ENCODE measurements at places on chromosomes 12 and 14. TPM values are rescaled to one million over a fixed set of nuclear protein-coding genes. Genes with fewer than 3 reads are reported as not detected.

The GLIPR1 gene
- total RNA-seq, result 119 TPM

The CTSG gene
- not detected for total RNA-seq

The TSHR gene
- 0.37 TPM for total RNA-seq

GRCh38 chr14:71208702-71209357 is 301.6 kb downstream of the PCNX1 start:
- DNase-seq, result no peak

DNA sequence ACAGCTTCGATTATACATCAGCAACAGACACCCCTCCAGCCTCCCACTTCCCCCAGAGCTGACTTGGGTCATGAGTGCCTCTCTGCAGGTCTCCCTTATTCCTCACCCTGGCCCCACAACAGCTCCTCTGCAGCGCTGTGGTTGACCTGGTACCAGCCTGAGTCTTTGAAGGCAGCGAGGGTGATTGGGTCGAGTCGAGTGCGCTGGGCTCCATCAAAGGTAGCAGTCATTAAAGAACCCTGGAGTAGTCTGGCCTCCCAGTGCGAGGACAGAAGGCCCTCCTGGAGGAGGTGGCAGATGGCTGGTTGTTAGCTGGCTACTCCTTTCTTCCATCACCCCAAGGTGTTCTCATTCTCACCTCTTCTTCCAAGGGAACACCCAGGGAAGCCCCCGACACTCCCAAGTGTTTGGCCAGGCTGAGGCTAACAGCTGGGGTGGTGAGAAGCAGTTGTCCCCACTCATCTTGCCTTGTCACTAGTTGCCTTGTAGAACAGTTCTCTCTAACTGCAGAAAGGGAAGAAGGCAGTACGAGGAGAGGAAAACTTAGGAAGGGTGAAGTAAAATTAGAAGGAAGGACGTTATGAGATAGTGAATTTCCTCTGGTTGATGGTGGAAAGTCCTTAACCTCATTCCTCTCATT is 2.7 kb downstream of the CIROP start:
- DNase-seq, result no peak

The OR4K17 gene
- not detected for total RNA-seq

DNA sequence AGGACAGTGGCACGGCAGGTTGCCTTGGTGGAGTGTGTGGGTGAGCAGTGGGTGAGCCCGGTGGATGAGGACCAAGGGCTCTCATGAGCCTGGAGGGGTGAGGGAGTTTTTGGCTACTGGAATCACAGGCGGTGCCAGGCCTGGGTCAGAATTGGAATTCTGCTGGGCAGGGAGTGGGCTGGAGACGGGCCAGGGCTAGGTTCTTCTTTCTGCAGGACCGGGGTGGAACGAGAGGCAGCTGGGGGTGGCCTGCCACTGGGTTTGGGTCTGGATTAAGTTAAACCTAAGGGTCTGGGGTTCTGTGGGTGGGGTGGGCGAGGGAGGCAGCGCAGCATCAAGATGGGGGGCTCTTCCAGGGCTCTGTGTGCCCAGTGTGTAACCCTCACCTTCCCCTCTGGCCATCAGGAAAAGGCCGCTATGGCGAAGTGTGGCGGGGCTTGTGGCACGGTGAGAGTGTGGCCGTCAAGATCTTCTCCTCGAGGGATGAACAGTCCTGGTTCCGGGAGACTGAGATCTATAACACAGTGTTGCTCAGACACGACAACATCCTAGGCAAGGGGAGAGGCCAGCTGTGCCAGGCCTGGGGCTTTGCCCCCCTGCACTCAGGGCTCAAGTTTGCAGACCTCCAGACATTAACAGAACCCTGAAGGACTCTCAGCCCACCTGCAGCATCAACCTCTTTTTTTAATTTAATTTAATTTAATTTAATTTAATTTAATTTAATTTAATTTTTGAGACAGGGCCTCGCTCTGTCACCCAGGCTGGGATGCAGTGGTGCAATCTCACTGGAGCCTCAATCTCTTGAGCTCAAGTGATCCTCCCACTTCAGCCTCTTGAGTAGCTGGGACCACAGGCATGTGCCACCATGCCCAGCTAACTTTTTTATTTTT is 7.0 kb downstream of the ACVRL1 start:
- DNase-seq, result no peak

DNA sequence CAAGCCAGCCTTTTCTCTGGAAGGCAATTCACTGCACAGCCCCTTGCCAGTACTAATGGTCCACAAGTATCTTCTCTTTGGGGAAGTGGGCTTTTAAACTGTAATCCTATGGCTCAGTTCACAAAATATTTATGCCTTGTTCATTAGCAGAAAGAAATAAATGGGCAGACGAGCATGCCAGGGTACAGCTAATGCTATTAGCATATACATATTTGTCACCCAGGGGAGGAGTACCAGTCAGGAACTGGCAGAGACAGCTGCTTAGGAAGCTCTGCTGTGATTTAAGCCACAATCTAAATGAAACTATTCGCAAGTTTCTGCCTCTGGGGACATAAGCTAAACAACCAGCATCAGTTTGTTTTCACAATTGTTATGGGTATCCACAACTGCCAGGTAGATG is 113.4 kb upstream of the CCDC198 start:
- DNase-seq, result no peak

DNA sequence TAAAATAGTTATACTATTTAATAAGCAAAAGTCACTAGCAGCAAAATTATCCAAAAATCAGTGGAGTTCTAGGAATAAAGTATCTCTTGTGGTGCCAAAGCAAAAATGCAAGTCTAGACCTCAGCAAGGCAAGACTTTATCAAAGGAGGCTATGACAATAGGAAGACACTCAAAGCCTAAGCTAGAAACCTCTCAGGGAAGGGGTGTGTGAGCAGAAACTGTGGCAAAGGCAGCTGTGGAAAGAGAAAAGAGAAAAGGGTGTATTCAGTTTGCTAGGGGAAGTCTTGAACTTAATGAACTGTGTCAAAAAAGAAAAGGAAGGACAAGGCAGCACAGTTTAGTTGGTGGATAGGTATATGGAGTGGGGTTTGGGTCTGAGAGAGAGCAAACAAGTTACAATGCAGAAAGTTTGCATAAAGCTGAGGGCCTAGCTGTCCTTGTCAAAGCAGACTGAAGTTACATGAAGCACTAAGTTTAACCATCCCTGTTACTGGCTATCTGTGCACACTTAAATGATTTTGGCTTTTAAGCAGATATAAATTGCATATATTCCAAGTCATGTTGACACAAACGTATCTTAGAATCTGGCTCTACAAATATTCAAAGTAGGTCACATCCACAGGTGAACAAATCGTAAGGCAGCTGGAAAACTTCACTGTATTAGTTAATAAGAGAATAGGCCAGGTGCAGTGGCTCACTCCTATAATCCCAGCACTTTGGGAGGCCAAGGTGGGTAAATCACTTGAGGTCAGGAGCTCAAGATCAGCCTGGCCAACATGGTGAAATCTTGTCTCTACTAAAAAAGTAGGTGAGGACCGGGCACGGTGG is 31.0 kb upstream of the AMN1 start:
- no peak for DNase-seq

The RGS6 gene
- total RNA-seq, result not detected

The RPL10L gene
- total RNA-seq, result not detected

The CIROP gene
- not detected for total RNA-seq

DNA sequence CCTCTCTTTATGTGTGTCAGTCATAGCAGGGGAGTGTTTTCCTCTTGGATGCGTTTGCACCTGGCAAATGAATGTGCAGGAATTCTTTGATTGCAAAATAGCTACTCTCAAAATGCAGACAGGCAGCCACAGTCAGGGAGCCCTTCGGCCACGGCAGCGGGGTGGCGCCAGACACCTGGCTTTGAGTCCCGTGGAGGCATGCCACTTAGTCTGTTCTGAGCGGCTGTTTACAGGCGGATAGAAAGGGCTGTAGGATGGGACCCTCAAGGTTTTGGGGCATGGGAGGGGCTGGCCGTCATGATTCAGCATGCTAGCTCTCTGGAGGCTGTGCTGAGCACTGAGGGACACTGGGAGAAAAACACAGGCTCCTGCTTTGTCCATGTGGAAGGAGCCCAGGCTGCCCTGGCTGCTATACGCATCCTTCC is 117.1 kb downstream of the SLC25A47 start:
- peak; percentile 26 for DNase-seq

DNA sequence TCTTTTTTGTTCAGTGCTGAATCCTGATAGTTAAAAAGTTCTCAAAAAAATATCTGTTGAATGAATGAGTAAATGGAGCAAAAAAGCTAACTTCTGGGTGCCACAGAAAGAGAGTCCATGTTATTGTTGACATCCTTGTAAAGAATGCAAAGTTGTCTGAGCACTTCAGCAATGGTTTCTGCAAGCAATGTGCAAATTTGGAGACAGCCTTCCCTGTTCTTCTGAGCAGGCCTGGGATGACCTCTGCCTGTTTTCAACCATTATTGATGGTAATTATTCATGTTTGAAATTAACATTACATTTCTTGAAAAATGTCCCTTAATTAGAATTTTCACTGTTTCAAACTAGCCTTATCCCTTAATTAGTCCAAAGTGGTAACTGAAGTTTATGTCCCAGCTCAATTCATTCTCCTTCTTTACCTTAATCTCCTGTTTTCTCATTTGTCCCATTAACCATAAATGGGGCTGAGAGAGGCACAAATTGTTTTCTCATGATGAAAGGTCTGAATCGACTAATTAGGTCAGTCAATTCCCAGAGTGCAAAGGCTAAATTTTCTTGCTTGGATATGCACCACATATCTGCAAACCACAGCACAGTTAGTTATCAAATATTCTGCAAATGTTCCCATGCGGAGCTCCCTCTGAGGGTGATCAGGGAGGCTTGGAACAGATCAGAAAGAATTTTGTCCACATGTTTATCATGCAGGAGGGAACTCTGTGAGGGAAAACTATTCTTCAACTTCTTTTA is 139.4 kb upstream of the KRR1 start:
- no peak for DNase-seq

DNA sequence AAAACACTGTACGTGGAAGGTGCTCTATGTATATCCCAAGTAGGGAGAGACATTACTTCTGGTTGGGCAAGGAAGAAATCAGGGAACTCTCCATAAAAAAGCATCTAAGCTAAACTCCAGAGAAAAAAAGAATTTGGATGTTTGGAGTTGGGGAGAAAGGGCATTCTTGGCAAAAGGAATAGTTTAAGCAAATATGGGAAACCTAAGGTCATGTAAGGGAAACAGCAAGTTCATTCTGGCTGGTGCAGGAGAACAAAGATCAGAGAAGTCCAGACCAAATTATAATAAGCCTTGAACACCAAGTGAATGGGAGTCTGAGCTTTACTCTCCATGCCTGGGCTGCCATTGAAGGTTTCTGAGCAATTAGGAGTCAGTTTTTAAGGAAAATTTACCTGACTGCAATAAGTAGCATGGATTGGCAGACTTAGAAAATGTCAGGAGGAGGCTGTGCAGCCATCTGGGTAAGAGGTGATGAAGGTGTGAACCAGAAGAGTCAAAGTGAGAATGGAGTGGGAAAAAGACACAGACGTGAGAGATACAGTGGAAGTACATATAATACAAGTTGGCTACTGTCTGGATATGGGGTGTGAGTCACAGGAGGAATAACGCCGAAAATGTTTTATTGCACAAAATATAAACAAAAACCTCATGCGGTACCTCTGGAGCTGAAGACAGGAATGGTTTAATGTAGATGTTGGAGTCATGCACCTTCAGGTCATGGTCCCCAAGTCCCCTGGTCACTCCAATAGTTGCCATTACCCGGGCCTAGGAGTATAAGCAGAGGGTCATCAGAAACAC is 222.6 kb downstream of the MON2 start:
- DNase-seq, result no peak

- DNase-seq, result no peak
Observed at GRCh38 chr14:93525696-93526451, 95.1 kb downstream of the UNC79 start.

GRCh38 chr12:3089588-3089987 is 12.4 kb downstream of the TSPAN9 start:
- DNase-seq, result no peak

The STYK1 gene
- total RNA-seq, result not detected

GRCh38 chr14:101235335-101236103 is 325.8 kb upstream of the DIO3 start:
- DNase-seq, result peak; percentile 10

- DNase-seq, result no peak
Observed at GRCh38 chr12:48990552-48990951, 8.6 kb downstream of the DDN start.

DNA sequence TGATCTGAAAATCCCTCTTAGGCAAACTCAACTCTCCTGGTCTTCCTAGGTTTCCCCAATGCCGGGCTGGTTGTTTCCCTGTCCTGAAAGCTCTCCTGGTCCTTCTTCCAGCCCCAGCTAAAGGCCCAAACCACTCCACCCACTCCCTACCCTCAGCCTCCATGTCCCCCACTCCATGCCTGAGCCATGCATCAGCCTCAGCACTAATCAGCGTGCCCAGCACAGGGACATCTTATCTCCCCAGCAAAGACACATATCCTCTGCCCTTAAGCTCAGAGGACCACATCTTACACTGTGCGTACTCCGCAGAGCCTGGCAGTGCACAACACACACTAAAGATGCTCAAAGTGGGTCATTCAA is 25.9 kb downstream of the ACTN1 start:
- DNase-seq, result no peak

The ALX1 gene
- not detected for total RNA-seq

DNA sequence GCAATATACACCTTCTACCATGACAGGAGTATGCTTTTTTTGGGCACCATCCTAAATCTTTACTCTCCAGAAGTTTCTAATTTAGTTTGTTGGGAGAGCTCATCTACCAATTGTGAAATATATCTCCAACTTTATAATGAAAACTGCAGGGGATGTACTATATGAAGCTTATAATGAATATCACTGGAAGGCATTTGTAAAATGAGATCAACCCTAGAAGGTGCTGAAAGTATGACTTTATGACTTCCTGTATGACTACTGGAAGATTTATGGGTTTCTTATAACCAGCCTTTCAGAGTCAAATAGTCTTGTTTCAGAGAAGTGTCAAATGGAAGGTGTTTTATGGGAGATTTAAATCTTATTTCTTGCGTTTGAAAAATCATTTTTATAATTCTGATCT is 122.9 kb downstream of the MYRFL start:
- DNase-seq, result no peak

The LMO3 gene
- total RNA-seq, result not detected

The LHX5 gene
- not detected for total RNA-seq

GRCh38 chr14:85342858-85343607 is 186.9 kb upstream of the FLRT2 start:
- no peak for DNase-seq

DNA sequence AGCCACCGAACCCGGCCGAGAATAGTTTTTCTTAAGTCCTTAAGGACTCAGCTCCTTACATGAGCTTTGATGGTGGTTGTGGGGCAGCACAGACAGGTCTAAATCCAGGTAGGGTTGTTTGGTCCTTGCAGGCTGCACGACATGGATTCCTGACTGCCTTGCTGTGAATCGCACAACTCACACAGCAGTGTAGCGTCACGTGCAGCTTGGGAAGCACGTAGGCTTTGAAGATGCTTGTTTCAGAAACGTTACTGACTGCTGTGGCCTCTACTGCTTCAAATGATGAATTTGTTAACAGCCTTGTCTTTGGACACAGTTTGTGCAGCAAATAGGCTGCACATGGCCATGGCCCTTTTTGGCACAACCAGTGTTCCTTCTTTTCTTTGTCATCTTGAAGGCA is 29.9 kb downstream of the ZBTB42 start:
- DNase-seq, result no peak

DNA sequence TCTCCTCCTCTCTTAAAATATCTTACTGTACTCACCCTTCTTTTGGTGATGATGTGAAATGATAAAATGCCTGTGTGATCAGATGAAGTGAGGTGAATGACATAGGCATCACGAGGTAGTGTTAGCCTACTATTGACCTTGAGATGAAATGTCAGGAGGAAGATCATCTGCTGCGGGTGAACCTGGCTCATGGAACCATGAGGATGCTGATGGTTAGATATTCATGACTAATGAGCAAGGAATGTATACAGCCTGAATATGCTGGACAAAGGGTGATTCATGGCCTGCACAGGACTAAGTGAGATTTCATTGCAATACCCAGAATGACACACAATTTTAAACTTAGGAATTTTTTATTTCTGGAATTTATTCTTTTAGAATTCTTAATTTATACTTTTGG is 89.6 kb downstream of the DAAM1 start:
- DNase-seq, result no peak
